ENCODE measurements at places on chromosomes 3 and 15.

DNA sequence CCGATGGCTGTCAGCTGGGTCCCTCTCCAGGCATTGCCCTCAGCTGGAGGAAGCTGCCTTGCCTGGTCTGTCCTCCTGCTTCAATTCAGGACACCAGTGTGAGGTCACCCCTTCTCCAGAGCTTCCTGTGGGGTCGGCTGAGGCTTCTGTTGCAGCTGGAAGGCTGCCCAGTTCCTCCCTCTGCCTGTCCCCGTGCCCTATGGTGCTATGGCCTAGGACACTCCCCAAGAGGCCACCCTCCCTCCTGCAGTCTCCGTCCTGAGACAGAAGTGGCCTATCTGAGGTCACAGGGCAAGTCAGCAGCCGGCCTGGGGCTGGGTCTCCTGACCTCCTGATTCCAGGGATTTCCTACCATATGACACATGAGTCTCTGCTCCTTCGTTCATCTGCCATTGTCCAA is 57.9 kb downstream of the RASGRF1 start:
- peak; percentile 91 for DNase-seq

- peak; percentile 92 for DNase-seq
Measured at GRCh38 chr3:44729384-44729910, at the start of gene ZNF501. Gene ZNF501 (plus strand): TSS chr3:44729635. CDS start chr3:44734422, 4,787 bp downstream.

GRCh38 chr3:104190681-104191080 is 1176.0 kb upstream of the ALCAM start:
- DNase-seq: no peak

DNA sequence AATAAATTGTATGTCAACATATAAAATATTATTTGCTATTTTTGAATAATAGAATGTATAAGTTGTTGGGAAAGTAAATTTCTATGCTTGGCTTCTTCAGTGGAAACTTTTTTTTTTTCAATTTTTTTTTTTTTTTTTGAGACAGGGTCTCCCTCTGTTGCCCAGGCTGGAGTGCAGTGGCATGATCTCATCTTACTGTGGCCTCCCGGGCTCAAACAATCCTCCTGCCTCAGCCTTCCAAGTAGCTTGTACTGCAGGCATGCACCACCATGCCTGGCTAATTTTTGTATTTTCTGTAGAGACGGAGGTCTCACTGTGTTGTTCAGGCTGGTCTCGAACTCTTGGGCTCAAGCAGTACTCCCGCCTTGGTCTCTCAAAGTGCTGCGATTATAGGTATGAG is 16.8 kb downstream of the MBNL1 start:
- DNase-seq: no peak

DNA sequence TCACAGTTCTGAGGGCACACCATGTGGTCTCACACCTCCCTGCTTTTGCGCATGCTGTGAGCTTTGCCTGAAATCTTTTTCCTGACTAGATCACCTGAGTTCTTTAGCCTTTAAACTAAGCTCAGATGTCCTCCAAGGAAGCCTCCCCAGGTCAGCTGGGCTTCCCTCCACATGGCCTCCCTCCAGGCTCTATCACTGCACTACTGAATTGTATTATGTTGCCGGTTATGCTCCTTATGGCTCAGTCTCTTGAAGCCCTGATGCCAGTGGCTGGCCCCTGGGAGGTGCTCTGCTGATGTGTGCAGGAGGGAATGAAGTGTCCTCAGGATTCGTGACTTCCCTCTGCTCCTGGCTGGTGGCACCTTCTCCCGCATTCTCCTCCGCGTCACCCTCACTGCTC is 93.3 kb upstream of the BLM start:
- DNase-seq: no peak

- DNase-seq: peak; percentile 44
Measured at GRCh38 chr3:179463319-179463718, 12.0 kb upstream of the GNB4 start.

GRCh38 chr15:65038836-65039235 is 6.4 kb upstream of the SLC51B start:
- no peak for DNase-seq

GRCh38 chr15:22895465-22896190 is 57.2 kb downstream of the NIPA2 start:
- DNase-seq: peak; percentile 31

- DNase-seq: peak; percentile 19
Measured at GRCh38 chr3:69647511-69648110, 91.7 kb upstream of the MITF start.

All from suppressor macrophage (primary cell).